Naive thymus-derived CD4-positive, alpha-beta T cell (primary cell): ENCODE measurements at places on chromosomes 1 and 21. TPM values are rescaled to one million over a fixed set of nuclear protein-coding genes. Genes with fewer than 3 reads are reported as not detected.

MTARC2 gene
- not detected for total RNA-seq

TEKT2 gene
- total RNA-seq = 0.71 TPM

DNA sequence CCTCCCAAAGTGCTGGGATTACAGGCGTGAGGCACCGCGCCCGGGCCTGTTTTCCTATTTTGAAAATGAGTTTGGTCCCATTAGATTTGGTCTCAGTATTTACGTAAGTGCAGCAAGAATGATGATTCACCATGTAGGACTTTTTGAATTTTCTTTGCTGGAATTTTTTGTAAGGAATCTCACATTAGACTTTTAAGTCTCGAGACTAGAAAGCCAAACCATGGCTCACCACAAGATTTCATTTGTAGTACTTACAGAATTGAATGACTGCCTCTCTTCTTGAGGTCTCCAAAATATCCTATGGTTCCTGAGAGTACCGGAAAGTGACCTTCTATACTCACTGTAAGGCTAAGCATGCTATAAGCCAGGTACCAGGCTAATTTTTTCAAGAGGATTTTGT lies 325 bp downstream of the OR14A2 start:
- no peak overlapping the region for H3K4me3 ChIP-seq
- DNase-seq = no peak
- no peaks in the 10 kb centered on the region for H3K27me3 ChIP-seq
- H3K4me1 ChIP-seq = no peaks in the 10 kb centered on the region
- H3K27ac ChIP-seq = no peak overlapping the region
- no peaks in the 10 kb centered on the region for H3K36me3 ChIP-seq

DNA sequence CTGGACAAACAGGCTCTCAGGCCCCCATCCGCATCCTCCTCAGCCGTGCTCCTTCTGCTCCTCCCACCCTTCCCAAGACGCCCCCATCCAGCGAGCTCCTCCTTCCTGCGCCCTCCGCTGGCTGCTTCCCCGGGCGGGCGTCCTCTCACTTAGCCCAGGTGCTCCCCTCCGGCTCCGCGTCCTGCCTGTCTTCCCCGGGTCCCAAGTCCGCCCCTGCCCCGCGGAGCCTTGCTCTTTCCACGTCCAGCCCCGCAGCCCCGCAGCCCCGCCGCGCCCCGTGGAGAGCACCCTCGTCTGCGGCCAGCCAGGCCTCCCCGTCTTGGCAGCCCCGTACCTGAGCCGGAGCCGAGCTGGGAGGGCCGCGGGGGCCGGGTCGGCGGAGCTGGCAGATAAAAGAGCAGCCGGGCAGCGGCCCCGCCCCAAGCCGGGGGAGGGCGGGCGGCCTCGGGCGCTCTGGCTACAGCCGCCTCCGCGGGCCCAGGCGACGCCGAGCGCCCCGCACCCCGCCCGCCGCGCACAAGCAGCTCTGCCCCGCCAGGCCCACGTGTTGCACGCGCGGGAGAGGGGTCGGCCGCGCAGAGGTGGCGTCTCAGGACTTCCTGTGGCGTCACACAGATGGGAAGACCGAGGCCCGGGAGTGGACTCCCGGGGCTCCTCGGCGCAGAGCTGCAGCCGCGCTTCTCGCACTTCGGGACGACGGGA lies at the start of gene PAQR7:
Gene PAQR7, minus strand, starts transcription at position 555 of the 702 bp plus-strand sequence. CDS start 11,869 bp downstream, outside the sequence.
- H3K4me1 ChIP-seq = peaks cover 11% of the 10 kb centered on the region
- H3K36me3 ChIP-seq = no peaks in the 10 kb centered on the region
- DNase-seq = peak; percentile 47

GRCh38 chr1:233738396-233738795 lies 124.5 kb downstream of the KCNK1 start:
- no peaks in the 10 kb centered on the region for H3K27me3 ChIP-seq
- H3K4me3 ChIP-seq = no peak overlapping the region
- H3K4me1 ChIP-seq = no peaks in the 10 kb centered on the region
- H3K36me3 ChIP-seq = no peaks in the 10 kb centered on the region
- no peak overlapping the region for H3K27ac ChIP-seq
